ENCODE measurements at places on chromosomes 3 and 15.

GRCh38 chr3:192239956-192240355, 487.4 kb downstream of the FGF12 start:
- no peak for DNase-seq

DNA sequence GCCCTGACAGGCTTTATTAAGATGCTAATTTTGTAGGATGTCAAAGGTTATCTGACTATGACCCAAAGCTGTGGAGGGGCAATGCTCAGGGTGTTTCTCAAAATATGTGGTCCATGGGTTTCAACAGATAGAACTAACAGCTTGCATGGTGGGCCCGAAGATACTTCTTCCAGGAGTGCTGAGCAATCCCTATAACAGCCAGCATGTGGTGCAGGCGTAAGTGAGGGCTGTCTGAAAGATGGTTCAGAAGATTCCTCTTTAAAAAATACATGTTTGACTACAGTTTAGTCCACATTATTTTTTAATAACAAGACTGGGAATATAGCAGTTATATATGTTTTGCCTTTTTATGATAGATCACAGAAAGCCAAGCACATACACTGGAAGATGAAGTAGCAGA, 7.6 kb downstream of the SCG3 start:
- DNase-seq = no peak

GRCh38 chr3:43317461-43318316, 31.3 kb downstream of the SNRK start:
- no peak for DNase-seq

GRCh38 chr3:156376199-156376598, 178.7 kb downstream of the SSR3 start:
- DNase-seq = no peak

DNA sequence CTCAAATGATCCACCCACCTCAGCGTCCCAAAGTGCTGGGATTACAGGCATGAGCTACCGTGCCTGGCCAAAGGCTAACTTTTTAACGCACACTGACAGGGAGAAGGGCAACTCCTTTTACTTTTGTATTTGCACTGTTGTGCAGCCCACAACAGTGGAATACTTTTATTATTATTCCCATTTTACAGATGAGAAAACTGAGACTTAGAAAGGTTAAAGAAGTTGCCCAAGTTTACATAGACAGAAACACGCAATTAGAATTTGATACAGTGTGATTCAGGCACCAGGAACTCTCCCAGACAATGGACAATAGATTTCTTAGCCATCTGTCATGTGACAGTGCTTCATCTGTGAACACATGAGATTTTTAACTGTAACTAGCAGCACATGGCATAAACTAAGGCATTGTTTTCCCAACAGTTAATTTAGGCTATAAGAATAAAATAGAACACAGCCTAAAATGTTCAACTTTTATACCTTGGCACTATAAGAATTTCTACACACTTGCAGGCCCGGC, 18.8 kb downstream of the STAG1 start:
- DNase-seq = no peak

DNA sequence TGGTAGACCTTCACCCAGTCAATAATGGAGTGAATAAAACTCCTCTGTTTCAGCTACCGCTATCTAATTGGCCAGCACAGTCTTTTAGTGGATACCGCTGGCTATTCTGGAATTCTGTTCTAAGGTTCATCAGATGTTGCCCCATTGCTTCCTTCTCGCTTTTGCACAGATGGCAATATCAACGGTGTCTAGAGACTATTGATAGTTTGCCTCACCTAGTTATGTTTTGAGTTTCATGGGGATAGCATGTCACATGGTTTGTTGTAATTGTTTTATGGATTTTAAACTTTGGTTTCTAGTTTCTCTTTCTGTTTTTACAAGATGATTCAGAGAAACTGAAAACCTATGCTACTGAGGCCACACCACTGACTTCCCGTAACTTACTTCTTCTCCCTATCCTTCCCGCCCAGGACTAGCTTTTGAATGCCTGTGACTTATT, 2.0 kb downstream of the XRN1 start:
- no peak for DNase-seq

DNA sequence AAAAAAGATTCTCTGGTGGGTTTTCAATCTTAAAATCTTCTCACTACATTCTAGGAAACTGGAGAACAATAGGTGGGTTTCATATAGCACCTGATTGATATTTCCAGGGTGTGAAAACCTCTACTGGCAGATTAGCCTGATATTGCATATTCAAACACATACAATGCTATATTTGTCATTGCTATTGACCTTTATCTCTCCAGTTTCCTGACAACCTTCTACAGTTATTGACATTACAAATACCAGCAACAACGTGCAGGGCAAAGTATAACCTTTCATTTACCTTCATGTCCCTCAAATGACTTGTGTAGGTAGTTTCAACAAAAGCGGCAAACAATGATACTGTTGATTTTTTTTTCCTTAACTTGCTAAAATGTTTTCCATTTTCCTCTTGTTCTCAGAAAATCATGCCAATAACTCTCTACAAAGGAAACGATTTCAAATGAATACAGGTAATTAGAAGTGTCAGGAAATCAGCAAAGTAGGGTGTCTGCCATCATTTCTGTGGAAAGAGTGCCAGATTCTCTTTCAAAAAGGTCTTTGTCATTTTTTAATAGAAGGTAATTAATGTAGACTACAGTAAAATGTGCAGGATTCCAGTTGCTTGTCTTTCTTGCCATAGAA, 72.6 kb upstream of the CDIN1 start:
- no peak for DNase-seq

DNA sequence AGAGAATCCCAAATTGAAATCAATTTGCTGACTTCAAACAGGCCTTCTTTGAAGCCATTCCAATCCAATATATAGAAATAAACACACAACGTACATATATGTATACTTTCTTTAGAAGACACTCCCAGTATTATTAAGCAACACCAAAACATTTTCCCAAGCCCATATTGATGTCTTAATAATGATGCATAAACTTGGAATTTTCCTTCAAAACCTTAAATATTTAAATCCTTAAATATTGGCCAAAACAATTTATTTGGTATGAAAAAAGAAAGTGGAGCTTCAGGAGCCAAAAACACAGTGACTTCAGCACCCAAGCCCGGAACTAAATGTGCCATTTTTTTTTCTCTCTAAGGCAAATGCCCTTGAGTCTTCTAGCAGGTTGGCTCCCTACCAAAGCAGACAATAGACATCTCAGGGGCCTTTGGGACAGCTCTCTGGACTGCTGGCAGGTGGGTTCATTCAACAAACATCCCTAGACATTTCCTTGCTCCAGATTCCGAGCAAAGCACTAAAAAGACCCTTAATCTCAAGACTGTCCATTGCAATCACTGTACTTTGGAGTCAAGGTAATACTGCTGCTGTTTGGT, 384.7 kb downstream of the NTRK3 start:
- DNase-seq = no peak

DNA sequence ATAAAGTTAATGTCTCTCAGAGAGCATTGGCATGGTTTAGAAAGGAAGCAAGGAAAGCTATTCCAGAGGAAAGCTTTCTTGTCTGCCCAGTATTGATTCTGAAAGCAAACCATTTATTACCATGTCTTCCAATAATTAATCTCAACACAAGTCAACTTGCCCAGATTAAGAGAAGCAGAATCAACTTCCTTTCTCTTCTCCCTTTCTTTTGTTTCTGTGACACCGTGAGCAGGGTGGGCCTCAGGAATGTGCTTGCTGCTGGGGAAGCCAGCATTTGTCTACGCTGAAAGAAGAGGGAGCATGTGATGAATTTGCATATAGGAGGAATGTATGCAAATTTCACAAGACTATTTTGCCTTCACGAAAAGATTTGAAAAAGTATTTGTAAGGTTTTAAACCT, 368.6 kb upstream of the ROPN1 start:
- no peak for DNase-seq

- no peak for DNase-seq
Observed at GRCh38 chr3:107845380-107846278, 245.2 kb downstream of the CD47 start.

DNA sequence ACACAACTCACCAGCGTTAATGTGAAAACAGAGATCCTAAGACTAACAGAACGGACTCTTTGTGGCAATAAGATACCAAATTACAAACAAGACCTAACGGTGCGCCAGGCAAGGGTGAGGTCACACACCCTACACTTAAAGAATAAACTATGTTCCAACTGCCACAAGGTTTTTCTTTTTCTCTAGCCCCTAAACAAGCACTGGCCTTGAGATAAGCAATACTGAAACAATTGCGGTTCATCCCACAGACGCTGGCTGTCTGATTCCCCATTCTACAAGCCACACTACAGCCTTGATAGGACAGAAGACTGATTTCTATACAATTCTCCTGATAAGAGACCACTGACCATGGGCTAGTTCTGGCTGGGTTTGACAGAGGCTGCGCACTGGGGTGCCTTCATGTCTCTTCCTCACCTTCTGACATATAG, 20.5 kb upstream of the LIMD1 start:
- no peak for DNase-seq

DNA sequence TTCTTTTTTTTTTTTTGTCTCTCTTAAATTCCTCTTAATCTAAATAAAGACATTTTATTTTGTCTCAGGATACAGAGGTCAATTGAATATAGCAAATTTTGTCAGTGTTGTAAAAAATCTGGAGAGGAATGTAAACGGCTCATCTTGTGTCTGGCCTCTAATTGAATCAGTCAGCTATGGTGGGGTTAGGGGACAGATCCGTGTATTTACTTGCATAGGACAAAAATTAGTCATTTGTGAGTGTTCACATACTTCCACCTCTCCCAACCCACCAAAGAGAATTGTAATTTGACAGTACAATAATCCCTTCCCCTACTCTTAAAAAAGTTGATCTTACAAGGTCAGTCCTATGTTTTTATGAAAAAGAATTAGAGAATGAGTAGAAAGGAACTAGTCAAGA, 18.3 kb downstream of the PPARG start:
- no peak for DNase-seq

GRCh38 chr3:186290796-186291195, 71.2 kb downstream of the DGKG start:
- DNase-seq = no peak

- no peak for DNase-seq
Observed at GRCh38 chr15:81195339-81195864, 1.3 kb upstream of the IL16 start.

Data from T-helper 9 cell (primary cell).